ENCODE measurements at places on chromosomes 7 and 10.

- no peak for DNase-seq
Observed at GRCh38 chr7:11567571-11567970, 264.4 kb downstream of the THSD7A start.

DNA sequence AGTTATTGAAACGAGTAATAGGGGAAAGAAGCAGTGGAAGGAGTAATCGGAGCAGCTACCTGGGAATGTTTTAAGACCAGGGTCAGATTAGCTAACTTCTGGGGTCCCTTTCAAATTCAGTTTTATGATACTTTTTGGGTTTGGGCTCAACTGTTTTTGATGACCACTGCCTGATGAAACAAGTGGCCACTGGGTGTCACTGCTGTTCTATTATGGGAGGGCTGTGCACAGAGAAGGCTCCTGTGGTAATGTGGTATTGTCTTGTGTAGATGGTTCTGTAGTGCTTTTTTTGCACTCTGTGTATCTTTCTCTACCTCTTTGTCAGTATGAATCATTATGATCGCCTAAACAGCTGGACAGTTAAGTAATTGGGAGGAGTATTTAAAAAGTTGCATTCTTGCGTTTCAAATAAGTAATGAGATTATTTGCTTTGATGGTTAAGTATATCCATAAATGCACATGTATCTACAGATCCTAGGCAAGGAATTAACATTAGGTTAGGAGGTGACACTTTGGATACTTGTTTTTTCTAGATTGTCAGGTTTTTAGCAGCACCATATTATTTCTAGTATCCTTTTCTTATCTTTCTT lies 128.4 kb downstream of the ABCA13 start:
- DNase-seq, result no peak

- DNase-seq, result no peak
Observed at GRCh38 chr10:79088176-79088575, 19.4 kb downstream of the ZMIZ1 start.

DNA sequence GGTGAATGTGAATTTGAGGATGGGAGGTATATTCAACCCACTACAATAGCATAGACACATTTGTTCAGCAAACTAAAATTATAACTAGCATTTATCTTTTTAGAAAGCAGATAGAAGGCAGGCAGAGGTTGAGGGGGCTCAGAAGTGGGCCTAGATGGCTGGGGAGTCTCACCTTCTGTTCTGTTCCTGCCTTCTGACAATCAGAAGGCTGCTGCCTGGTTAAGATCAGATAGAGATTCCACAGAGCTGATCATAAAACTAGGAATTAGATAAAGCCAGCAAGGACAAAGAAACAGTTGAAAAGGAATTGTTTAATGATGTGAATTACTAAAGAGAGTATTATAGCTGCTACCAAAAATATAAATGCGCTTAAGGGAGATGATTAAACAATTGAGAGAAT lies 11.6 kb upstream of the NFE2L3 start:
- no peak for DNase-seq

DNA sequence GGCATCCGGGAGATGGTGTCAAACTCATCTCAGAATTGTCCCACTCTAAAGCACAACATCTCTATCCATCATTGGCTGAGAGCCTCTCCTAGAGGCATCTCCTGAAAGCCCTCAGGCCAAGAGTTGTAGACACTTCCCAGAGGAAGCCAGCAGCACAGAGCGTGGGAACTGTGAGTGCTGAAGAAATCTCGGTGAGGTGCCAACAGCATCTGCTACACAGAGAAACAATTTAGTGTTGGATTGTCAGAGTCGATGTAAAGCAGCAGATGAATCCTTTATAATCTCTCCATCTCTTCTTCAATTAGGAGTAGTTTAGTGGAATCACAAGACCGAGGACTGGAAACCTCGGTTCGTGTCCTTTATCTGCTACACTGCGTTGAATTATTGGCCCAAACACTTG lies 172.2 kb downstream of the C7orf25 start:
- no peak for DNase-seq

GRCh38 chr7:74183142-74183541 lies 9.0 kb downstream of the EIF4H start:
- no peak for DNase-seq

DNA sequence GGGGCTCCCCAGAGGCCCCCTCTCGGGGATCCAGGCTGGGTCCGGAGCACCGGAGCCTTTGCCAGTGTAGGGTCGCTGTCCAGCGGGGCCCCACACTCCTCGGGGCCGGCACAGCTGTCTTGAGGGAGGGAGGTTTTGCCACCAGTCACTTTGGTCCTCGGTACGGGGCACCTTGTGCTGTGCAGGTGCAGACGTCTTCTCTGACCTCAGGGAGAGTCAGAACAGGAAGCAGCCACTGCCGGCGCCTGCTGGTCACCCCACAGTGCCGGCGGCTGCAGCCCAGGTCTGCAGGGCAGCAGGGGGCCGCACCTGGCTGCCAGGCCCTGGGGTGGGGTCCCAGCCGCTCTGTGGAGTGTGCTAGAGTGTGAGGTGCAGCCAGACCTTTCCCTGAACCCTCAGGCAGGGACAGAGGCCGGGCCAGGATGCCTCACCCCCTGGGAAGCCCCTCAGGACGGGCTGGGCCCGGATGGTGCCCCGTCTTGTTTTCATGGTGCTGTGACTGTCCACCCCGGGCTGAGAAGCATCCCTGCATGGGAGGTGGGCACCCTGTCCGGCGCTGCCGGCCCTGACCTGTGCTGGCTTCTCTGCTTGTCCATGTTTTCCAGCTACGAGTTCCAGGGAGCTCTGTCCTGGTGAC lies 8.2 kb downstream of the MAFK start:
- DNase-seq, result no peak

GRCh38 chr7:134770676-134771075 lies 8.8 kb upstream of the CALD1 start:
- no peak for DNase-seq

- no peak for DNase-seq
Observed at GRCh38 chr10:100693821-100694220, 51.6 kb upstream of the PAX2 start.

GRCh38 chr7:3282457-3282856 lies 18.6 kb upstream of the SDK1 start:
- no peak for DNase-seq

DNA sequence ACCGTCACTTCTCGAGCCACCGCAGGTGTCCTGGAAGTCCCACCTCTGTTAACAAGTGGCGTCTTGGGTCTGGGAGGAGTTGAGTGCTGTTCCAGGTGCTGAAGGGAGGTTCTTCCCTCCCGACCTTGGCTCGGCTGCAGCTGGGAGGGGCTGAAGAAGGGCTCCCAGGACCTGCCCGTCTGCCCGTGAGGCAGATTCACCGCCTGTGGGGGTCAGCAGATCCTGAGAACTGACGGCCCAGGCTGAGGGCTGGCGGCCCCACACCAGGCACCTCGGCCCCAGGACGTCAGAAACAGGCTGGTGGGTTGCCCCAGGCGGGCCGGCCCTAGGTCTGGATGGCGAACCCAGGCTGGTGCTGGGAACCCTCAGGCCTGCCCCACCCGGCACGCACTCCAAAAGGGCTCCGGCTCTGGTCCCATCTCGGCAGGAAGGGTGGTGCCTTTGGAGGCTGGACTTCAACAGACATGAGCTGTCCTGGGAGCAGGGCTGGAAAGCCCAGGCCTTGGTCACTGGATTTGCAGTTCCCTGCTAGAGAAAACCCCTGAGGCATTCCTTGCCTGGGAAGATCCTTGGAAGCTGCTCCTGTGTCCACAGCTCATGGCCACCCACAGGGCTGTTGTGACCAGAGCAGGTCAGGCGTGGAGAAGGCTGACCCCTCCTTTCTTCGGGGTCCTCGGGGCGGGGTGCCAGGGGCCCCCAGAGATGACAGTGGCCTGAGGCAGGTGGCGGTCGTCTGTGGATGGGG lies 42.6 kb upstream of the CFAP46 start:
- DNase-seq, result no peak

GRCh38 chr10:94645285-94645684 lies 38.2 kb upstream of the CYP2C18 start:
- DNase-seq, result no peak

DNA sequence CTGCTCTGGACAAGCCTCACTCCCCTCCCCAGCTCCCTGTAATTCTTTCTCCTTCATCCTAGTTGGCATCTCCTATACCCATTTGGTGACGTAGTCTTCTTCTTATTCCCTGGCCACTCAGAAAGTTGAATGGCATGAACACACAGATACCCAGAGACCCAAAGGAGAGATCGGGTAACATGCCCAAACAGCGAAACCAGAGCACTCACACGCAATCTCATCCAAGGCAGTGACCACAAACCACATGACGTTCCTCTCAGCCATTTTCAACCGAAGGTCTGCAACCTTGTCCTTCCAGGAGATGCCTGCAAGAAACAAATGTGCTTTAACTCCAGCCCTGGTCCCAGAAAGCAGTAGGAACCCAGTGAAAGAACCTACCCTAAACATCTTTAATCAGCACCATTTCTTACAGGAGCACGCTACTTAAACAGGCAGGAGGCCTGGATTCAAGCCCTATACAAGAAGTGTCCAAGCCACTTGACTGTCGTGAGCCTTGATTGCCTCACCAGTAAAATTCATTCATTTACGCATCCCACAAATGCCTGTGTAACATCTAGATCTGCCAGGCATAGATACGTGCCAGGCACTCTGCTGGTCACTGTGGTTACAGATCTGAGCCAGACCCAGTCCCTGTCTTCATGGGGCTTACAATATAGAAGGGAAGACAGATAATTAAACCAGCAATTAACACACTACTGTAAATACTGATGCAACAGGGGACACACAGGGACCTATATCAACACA lies 37.1 kb downstream of the XPNPEP1 start:
- no peak for DNase-seq

GRCh38 chr10:28411648-28412047 lies 108.8 kb upstream of the MPP7 start:
- DNase-seq, result no peak

- no peak for DNase-seq
Observed at GRCh38 chr7:17132726-17133125, 165.7 kb upstream of the AHR start.

GRCh38 chr7:82631998-82632397 lies 188.4 kb upstream of the CACNA2D1 start:
- no peak for DNase-seq

- no peak for DNase-seq
Observed at GRCh38 chr10:124683814-124684213, 60.4 kb downstream of the FAM53B start.

- no peak for DNase-seq
Observed at GRCh38 chr7:43647673-43648472, 65.0 kb downstream of the STK17A start.

- no peak for DNase-seq
Observed at GRCh38 chr10:132570771-132571649, 33.4 kb downstream of the INPP5A start.

DNA sequence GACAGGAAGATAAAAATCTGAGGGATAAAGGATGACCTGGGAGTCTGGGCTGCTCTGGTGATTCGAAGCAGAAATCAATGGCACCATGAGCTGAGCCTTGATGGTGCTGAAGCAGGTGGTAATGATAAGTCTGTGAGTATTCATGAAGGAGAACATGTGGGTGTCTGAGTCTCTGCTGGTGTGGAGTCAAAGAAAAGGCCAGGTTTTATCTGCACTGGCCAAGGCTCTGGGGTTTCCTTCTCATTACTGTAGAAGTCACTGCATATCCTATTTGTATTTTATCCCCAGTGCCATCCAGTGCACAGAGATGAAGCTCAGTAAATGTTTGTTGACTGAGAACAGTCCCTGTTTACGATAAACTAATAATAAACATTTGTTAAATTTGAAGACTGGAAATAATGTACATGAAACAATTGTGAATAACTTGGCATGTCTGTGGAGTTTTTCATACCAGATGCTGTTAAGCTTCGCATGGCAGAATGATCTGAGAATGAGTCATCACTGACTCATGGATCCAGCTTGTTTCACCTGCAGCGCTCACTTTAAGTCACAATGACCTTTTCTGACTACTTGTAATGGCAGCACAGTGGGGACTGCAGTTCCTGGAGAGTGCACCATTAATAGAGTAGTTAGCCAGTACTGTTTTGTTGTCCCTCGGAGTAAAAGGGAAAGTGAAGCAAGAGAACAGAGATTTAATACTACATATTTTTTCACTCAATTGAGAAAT lies 538.5 kb downstream of the HTR7 start:
- DNase-seq, result no peak

- DNase-seq, result no peak
Observed at GRCh38 chr7:12926206-12926605, 238.8 kb downstream of the ARL4A start.

GRCh38 chr7:69172357-69173077 lies 425.8 kb upstream of the AUTS2 start:
- no peak for DNase-seq

DNA sequence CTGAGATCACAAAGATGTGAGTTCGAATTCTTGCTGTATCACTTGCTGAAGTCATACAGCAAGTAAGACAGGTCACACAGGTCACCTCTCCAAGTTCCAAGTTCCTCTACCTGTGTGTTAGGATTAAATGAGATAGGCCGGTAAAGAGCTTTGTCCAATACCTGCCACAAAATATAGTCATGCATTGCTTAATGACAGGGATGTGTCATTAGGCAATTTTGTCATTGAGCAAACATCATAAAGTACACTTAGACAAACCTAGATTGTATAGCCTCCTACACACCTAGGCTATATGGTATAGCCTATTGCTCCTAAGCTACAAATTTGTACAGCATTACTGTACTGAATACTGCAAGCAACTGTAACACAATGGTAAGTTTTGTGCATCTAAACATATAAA lies 469.4 kb downstream of the KCNMA1 start:
- no peak for DNase-seq

DNA sequence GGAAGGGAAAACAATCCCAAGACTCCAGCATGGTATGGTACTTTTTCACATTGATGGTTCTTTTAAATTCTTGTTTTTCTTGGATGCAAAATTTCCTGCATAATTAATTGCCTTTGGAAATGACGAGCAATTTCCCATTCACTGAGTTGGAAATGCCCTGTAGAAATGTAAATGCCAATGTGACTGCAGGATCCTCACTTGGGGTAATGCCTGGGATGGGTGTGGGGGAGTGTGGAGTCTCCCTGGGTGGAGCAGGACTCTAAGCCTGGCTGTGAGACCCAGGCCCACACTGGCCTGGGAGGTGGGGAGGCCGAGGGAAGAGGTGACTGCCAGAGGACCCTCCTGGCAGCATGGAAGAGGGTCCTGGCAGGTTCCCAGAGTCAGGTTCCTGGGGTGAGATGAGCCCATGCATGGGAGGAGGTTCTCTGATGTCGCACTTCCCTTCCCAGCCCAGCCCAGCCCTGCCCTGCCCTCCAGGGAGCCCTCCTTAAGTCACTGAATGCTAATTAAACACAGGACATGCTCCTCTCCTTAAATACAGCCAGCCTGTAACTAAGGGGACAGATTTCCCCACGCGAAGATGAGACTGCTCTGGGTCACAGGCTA lies 157.9 kb downstream of the GFRA1 start:
- DNase-seq, result no peak
